ENCODE measurements at places on chromosomes 2 and 18.

DNA sequence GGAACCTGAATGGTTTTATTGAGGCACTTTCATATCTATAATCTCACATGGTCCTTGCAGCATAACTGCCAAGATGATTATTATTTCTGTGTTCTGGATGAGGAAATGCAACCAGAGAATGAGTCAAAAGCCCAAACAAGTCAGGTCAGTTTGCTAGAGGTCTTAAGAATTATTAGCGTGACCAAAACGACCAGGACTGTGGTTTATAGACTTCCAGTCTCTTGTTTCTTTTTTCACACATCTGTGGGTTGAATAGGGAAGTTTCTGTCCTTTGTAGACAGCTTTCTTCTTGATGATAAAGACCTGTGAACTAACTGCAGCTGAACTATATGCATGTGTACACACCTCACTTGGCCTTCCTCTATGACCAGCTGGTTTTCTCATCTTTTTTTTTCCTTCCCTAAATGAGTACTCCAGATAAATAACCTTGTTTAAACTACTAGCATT lies 13.9 kb downstream of the ADAM23 start:
- no peak for DNase-seq

DNA sequence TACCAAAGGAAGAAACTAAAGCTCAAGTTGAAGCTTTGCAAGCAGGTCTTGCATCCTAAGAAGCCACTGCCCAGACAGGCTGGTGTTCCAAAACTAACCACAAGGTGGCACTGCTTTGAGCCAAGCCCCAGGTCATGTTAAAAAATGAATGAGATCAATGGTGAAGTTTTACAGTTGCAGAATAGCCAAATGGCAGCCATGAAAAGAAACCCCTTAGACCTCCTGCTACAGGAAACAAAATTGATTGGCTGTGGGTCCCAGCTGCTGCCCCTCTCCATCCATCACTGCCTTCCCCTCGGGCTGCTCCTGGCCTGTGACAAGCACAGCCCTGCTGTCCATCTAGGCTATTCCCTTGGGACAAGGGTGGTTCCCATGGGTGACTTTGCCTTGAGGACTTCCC lies 20.7 kb upstream of the MREG start:
- DNase-seq = peak; percentile 70

- no peak for DNase-seq
Measured at GRCh38 chr2:26644188-26644835, 3.1 kb upstream of the CIB4 start.

DNA sequence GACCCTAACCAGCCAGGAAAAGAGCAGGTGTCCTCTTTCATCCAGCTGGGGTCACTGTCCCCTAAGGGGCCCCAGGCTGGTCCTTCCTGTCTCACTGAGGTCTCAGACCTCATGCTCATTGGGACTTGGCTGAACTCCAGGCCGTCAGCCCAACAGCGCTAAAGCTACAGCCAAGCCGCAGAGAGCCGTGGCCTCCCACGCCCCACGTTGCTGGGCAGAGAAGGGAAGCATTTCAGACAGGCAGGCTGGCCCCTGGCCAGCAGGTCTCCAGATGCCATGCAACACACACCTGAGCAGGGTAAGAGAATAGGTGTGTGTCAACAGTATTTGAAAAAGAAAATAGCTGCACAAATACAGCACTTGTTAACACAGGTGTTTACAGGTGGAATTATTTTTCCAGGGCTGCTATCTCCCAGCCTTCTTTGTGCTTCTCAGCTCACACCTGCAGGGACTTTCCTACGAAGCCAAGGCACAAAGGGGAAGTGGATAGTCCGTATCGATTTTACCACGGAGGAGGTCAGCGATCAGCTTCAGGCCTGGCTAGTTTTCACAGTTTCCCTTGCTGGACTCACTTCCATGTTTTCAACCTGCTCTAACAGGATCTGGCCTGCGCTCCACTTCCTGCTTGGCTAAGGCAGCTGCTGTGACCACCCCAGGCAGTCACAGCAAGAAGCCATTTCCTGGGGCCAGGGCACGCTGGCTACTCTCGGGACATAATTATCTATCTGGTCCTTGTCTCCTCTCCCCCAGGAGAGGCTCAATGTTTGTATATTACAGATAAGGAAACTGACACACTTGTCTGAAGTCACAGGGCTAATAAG lies 156.1 kb upstream of the ID2 start:
- DNase-seq = no peak

DNA sequence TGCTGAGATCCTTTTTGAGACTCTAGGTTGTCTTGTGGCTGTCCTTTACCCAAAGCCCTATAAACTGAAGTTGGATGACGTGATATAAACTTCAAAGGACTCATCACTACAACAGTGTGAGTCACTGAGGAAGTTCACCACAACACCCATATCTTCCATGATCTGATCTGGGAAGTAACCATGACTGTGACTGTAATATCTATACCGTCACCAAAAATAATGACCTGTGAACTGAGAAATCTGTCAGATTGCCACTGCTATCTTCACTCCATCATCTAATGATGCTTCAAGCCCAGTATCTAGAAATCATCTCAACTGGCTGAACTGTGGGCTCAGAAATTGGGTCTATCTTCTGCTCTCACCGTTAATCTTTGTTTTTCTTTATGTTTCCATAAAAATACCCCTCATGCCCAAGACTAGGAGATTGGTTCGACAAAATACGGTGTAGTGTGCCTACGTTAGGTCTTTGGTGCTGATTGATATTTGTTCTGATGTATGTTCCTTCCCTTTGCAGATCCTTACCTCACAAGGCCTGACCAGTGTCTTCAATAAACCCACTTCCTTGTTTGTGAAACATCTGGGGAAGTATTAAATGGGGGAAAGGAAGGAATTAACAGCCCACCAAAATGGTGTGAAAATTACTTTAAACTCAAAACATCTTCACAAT lies 78.2 kb downstream of the MYL12B start:
- DNase-seq = no peak

GRCh38 chr2:19198381-19198780 lies 160.0 kb downstream of the OSR1 start:
- DNase-seq = peak; percentile 60

DNA sequence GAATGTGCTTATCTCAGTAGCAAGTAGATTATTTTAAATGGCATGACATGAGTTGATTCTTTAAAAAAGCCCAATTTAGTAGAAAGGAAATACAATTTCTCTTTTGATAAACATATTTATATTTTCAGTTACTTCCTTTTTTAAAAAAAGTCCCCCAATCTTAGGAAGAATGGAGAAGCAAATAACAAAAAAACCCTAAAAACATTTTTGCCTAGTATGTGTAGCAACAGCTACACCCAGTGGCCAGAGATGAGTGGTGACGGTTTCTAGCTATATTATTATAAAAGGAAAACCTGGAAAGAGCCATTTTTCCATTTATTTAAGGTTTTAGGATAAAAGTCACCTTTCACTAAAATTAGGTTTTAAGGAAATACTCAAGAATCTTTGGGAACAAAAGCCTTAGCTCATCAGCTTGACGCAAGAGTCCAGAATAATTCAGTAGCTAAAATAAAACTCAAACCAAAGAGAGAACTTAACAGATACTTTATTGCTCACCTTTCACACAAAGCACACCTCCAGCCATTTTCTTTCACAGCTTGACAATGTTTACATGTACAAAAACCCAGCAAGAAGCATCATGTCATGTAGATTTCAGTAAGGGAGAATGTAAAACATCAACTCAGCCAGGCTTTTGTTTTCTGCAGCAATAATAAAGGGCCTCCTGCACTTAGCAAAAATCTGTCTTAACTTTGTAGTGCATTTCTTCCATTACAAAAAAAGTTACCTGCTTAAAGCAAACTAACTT lies 15.7 kb downstream of the FAM98A start:
- peak; percentile 39 for DNase-seq

GRCh38 chr2:231965102-231965501 lies 3.6 kb downstream of the DIS3L2 start:
- no peak for DNase-seq

DNA sequence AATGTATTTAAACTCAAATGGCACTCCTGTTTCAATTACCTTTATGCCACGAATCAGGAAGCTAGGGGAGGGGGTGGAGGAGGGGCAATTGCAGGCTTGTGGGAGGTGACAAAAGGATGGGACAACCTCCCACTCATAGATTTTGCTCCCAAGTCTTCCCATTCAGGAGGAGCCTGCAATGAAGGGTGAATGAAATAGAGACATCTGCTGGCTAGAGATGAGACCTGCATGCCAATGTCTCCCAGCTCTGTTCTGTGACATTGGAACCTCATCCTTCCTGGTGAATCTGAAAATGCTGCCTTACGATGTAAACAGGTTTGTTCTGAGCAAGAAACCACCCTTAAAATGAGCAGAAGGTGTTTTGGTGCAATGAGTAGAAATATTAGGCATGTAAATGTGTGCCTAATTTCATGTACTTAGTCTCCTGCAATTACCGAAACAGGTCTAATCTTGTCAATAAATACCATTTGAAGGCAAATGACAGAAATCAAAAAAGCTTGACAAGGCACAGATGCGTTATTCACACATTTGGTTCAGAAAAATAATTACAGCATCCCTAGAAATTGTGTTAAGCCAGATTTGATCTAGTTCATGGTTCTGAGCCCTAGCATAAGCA lies 2.7 kb upstream of the PID1 start:
- peak; percentile 81 for DNase-seq

DNA sequence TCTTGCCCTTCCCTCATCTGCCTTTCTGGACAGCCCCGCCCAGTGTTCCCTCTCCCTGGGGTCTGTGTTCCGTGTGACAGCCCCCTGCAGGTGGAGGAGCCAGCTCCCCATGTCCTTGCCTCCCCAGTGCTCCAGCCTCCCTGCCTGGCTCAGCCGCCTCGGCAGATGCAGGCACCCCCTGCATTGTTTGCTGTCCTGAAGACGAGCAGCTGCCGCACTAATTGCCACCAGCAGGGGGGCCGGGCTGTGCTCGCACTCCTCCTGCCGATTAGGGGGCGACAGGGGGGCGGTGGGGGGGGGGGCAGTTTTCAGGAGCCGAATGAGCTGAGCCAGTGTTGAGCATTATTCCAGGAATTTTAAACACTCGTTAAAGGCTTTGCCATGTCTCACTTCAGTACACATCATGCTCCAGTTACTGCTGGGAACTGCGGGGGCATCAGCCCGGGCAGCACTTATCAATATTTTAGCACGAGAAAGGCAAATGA lies 23.3 kb downstream of the SIX3 start:
- no peak for DNase-seq

- DNase-seq = peak; percentile 72
Measured at GRCh38 chr2:85935746-85936208, 47.0 kb upstream of the ST3GAL5 start.

DNA sequence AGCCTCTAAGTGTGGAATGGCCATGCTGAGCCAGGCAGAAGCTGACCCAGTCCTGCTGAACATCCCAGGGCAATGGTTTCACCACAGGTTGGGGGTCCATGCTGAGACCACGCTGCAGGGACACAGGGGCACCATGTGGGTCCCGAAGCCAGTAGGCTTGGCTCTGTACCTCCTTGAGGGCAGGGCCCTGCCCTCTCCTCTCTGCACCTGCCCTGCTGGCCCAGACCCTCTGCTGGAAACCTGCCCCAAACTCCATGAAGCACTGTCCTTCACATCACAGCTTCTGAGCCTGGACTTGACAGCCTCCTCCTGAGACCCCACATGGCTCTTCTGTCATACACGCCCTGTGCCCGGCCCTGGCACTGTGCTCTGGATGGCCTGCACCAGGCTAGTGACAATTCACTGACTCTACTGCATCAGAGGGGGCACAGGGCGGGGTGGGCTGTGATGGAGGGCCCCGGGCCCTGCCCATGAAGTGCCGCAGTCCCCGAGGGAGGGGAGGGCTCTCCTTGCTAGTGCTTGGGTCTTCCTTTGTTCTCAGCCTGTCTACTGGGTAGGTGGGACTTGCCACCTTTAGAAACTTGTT lies 24.7 kb downstream of the HS6ST1 start:
- DNase-seq = no peak

DNA sequence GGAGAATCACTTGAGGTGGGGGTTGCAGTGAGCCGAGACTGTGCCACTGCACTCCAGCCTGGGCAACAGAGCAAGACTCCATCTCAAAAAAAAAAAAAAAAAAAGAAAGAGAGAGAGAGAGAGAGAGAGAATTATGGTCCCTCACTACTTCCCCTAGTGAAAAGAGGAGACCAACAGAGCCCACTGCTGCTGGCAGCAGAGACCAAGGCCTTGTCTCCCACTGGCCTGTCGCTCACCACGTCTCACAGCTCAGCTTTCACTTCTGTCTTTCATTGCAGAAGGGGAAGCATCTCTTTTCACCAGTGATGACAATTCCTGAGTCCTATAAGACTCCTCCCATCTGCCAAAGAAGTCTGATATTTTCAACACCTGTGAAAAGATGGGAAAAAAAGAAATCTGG lies 81.3 kb downstream of the CLHC1 start:
- no peak for DNase-seq

DNA sequence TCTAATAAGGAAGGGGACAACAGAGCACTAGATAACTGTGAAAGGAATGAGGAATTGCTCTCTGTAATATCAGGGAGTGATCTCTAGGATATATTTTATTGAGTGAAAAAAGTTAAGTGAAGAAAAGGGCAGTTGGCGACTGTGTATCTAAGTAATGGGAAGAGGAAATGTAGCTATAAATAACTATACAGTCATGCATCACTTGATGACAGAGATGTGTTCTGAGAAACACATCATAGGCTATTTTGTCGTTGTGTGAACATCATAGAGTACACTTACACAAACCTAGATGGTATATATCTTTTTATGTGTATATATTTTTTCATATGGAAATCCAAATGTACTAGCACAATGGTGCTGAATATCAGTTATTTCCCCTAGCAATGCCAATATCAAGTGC lies 329.3 kb downstream of the TXNL1 start:
- DNase-seq = no peak

DNA sequence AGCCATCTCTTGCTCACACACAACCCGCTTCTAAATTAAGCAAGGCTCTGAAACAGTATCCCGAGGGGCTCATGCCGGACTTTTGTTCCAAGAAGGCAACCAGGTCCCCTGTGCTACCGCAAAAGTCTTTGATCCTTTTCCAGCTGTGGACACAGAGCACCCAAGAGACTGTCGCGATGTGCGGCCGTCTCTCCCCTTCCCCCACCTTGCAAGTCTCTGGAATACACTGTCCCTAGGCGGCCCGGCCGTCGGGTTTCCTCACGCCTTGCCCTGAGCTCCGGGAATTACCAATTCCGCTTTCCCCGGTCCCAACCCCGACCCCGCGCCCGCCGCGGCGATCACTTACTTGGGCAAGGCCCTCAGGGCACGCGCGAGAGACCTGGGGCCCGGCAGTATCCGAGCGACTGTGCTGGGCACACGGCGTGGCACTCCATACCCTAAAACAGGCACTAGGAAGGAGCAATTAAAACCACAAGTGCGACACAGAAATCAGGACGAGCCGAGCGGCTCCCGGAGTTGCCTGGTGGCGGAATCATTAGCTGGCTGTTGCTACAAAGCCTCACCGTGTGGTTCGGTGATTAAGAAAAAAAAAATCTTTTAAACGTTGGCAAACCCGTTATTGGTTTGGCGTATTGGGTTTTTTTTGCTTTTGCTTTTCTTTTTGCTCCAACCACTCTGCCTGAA lies 2.2 kb upstream of the DLX1 start:
- no peak for DNase-seq

GRCh38 chr2:128986867-128987268 lies 668.2 kb upstream of the HS6ST1 start:
- DNase-seq = no peak
